Stimulated activated CD8-positive, alpha-beta memory T cell treated with anti-CD3 and anti-CD28 coated beads, Interleukin-15, amount 100 ng/mL, for 24 hours (primary cell): ENCODE measurements at places on chromosomes 11 and 22.

GRCh38 chr11:27138716-27139115 lies 98.1 kb downstream of the BBOX1 start:
- no peak for DNase-seq

DNA sequence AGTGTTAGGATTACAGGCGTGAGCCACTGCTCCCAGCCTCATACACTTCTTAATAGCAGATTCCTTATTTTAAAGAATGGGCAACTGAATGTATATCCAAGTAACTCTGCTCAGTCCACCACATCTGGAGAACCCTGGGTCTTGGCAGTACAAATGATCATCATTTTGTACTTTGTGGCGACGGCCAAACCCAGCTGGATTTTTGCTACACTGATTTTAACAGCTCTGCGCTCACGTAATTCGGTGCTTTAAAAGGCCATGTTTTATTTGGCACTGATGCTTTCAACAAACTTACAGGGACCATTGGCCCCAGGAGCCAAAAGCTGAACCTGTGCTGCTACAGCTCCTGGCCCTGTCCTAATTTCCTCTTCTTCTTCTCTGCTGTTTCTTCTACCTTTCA lies 60.8 kb upstream of the PDE3B start:
- DNase-seq: no peak

DNA sequence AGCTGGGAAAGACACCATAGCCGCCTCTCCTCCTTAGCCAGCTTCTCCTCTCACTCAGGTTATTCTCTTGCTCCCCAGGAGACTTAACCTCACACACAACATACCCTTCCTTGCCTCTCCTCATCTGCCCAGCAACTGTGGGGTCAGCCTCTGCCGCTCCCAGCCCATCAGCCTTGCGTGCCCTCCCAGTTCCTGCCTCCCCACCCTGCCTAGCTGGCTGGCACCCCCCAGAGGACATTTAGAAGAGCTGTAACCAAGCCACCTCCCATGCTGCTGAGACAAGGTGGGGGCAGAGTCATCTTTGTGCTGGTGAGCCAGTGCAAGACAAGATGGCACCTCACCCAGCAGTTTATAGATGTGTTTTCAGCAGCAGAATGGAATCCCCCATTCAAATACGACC lies 38.2 kb downstream of the TOM1 start:
- no peak for DNase-seq

- no peak for DNase-seq
These were observed 19.5 kb upstream of the TPH1 start for GRCh38 chr11:18065572-18065971.

DNA sequence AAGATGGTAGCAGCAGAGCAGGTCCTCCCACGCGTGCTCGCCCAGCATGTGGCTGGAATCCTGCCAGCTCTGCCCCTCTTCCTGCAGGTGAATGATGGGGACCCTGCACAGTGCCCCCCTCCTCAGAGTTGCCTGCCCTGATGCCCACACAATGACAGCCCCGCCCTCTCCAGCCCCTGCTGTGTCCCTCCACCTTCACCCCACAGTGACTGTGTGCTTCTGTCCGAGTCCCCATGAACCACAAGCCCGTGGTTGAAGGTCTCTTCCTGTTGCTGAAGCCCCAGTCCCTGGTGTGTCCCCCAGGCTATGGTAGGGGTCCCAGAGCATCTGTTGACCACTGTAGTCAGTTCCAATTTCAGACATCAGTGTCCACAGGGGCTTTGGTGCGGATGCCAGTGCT lies 71.0 kb downstream of the BRD1 start:
- DNase-seq: no peak

- no peak for DNase-seq
These were observed 9.4 kb downstream of the HIPK3 start for GRCh38 chr11:33266393-33267215.

GRCh38 chr11:765025-765801 lies 12.1 kb downstream of the GATD1 start:
- peak; percentile 31 for DNase-seq

- DNase-seq: no peak
These were observed 817 bp upstream of the IFITM5 start for GRCh38 chr11:299951-300735.

DNA sequence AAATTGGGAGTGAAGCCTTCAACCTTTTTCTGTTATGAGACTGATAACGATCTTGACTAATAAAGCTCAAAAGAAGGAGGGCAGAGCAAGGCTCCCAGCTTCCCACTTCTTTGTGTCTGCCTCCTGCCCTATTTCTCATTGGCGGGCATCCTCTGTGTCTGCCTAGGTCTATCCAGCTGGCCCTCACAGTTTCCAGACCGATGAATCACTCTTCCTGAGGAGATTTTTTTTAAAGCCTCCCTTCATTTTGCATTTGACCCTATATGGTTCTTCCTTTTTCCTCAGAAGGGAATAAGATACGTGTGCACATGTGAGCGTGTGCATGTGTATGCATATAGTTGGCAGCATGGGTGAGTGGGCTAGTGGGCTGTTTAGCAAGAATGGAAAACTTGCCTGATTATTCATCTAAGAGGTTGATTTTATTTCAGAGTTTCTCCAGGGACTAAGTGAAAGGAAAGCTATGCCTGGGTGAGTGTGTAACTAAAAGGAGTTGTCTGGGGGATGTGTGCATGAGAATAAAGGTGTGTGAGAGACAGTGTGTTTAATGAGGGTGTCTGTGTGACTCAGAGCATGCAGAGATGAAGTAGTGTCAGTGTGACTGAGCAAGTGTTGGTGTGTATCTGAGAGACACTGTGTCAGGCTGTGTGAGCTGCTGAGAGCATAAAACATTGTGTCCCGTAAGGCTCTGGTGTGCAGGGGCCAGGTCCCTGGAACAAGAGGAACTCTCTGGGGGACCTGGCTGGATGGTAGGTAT lies 12.2 kb downstream of the PHLDB1 start:
- no peak for DNase-seq

DNA sequence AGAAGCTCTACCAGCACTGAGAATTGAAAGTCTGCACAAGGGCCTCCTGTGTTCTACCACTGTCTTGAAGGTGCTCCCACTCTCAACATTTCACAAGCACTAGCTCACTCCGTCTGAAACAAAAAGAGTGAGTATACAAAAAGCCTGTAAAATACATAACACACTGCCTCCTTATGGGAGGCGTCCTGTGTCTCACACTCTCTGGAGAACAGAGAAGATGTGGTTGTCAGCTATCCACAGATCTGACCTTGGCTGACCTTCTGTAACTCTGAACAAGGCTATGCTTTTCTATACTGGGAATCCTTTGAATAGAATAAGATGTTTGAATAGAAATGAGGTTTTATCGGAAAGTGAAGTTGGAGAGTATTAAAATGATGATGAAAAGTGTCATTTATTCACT lies 171.3 kb upstream of the TMEM45B start:
- no peak for DNase-seq

- DNase-seq: peak; percentile 7
These were observed 11.0 kb upstream of the MS4A6A start for GRCh38 chr11:60193687-60194433.
